ENCODE measurements at places on chromosomes 11 and 22.

DNA sequence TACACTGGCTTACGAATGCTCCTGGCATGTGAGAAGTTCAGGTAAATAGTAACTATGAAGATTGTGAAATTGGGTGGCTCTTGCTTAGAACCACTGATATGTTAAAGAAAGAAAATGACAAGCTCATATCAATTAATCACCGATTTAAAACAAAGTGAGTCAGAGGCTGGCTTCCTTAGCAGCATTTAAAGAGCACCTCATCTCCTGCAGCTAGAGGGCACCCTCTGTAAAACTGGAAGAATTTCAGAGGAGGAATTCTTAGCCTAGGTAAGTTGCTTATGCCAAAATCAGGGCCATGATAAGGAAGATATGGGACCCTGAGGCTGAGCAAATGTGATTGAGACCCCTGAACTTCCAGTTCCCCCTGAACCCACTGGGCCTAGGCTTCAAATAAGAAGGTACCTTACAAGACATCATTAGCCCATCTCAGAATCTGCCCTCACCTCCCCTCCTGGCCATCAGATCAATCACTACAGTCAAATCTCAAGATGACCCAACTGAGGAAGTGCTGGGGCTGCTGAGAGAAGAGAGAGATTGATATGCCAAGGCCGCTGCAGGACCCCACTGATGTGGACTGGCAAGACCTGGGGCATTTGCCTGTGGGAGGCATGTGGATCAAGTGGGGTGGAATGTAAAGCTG, 8.6 kb upstream of the CD3E start:
- DNase-seq, result no peak

- DNase-seq, result no peak
Measured at GRCh38 chr11:47108214-47108613, 68.5 kb downstream of the ARFGAP2 start.

- no peak for DNase-seq
Measured at GRCh38 chr22:30763815-30764673, 69.4 kb downstream of the OSBP2 start.

- no peak for DNase-seq
Measured at GRCh38 chr11:57338142-57338541, at the start of gene P2RX3. P2RX3 (plus strand) TSS chr11:57338352; CDS start chr11:57338551, 199 bp downstream.

DNA sequence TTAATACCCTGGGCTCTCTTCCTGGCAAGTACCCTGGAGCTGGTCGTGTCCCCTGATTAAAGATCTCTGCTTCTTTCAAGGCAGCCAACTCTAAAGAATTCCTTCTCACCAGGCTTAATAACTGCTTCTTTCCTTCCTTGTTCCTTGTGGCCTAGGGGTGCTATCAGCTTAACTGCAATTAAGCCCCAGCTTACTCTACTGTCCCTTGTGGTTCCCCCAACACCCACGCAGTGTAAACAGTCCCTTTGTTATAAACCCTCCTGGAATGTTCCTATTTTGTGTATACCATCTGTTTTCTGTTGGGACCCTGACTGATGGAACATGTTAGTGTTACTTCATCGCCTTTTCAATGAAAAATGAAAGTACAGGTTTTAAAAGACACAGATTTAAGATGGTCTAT, 126.4 kb upstream of the KIRREL3 start:
- DNase-seq, result no peak

DNA sequence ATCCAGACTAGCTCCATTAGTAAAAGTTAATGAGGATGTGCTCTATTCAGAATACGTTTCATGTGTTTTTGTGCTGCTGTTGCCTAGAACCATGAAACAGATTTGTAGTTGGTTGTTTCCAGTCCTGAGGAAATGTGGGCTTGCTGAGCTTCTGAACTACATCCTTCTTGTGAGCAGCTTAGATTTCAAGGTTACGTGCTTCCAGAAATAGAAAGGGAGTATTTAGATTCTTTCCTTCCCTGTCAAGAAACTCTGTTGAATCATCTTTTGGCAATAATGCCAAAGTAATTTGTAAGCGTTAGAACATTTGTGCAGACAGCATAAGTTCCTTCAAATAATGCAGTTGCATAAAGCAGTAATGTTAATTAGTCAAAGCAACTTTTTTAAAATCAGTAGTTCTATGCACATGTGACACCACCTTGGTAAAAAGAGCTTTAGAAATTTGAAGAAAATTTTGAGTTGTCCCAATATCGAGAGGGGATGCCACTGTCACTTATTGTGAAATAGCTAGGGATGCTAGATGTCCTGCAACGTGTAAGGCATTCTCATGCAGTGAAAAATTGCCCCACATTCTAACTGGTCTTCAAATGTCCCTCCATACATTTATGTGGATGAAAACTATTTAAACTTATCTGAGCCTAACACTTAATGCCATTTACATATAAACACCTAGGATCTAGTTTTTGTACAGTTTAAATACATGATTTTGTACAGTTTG, 169.6 kb downstream of the ETS1 start:
- no peak for DNase-seq

- no peak for DNase-seq
Measured at GRCh38 chr11:119323532-119324033, 6.7 kb upstream of the MCAM start.

GRCh38 chr11:110866081-110866480, 153.8 kb upstream of the ARHGAP20 start:
- DNase-seq, result no peak

DNA sequence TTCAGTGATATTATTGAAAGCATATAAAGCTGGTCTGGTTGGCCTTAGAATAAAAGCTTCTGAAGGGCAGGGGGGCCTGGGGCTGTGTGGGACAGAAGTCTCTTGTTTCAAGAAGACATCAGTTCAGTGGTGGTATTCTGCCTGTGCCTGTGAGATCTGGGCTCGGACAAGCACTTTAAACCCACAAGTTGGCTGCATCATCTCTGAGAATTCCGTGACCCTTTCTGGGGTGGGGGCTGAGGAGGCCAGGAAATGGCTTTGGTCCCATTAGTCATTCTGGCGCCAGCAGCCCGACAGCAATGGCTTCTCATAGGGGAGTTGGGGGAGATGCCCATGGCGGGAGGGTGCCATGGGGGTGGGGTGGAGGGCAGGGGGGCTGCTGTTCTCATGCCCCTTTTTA, 104.1 kb downstream of the PKNOX2 start:
- no peak for DNase-seq

- DNase-seq, result no peak
Measured at GRCh38 chr11:118224511-118225188, at the start of gene JAML. JAML (minus strand) TSS chr11:118225011; CDS start chr11:118214866, 10,145 bp downstream.

GRCh38 chr22:42895087-42895486, 38.0 kb upstream of the ARFGAP3 start:
- DNase-seq, result no peak

DNA sequence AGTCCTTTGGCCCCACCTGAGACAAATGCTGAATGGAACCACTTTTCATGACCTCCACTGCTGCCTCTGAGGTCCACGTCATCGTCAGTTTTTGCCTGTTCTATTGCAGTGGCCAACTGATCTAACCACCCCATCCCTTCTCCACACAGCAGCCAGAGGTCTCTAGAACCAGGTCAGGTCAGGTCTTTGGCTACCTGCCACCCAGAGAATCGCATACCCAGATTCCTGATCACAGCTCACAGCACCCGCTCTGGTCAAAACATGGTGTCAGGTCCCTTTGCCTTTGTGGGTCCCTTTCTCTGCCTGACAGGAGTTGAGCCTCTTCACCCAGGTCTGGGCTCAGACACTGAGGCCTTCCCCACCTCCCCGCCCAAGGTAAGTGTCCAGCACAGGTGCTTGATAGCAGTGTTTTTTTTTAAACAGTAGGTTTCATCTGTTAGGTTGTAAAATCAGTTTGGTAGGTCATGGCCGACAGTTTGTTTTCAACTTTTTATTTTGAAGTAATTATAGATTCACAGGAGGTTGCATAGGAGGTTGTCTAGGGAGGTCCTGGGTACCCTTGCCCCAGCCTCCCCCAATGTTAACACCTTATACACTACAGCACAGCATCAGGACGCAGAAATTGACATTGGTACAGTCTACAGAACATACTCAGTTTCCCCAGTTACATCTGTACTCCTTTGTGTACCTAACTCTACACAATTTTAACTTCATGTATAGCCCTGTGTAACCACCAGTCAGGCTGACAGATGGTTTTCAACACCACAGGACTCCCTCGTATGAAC, 6.9 kb downstream of the C22orf39 start:
- DNase-seq, result peak; percentile 65

DNA sequence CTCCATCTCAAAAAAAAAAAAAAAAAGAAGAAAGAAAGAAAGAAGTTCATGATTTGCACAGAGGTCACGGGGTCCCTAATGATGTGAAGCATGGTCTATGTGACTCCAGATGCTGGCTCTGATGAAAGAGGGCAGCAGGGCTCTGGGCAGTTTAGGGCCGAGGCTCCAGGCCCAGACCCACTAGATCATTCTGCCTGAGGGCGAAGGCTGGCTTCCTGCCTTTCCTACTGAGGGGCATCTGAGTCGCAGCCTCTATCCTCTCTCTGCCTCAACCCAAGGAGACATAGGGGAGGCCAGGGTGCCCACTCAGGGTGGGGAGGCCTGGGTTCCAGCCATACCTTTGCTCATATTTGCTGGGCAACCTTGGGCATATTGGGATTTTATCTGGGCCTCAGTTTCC, 4.8 kb downstream of the SLC35E4 start:
- DNase-seq, result no peak

- DNase-seq, result no peak
Measured at GRCh38 chr11:115132436-115133228, 371.6 kb downstream of the CADM1 start.

- DNase-seq, result peak; percentile 57
Measured at GRCh38 chr11:34030382-34030781, 21.1 kb upstream of the CAPRIN1 start.

DNA sequence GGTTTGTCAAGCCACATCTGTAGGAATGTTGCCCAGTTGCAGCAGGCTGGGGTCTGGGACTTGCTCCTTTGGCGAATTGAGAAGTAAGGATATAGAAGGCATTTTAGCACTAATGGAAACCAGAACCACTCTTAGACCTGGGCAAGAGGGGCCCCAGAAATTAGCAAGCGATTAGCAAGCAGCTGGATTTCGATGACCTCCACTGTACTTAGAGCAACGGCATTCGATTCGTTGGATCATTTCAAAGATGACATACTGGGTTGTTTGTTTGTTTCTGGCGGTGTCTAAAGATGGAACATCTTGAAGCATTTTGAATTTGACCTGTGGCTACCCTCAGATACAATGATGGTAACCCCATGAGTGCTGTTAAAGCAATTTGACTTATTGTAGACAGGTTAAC, 1.2 kb upstream of the CDPF1 start:
- DNase-seq, result no peak

- no peak for DNase-seq
Measured at GRCh38 chr22:48256041-48256739, 1493.7 kb downstream of the TBC1D22A start.

GRCh38 chr11:126790550-126791081, 210.0 kb downstream of the KIRREL3 start:
- no peak for DNase-seq

DNA sequence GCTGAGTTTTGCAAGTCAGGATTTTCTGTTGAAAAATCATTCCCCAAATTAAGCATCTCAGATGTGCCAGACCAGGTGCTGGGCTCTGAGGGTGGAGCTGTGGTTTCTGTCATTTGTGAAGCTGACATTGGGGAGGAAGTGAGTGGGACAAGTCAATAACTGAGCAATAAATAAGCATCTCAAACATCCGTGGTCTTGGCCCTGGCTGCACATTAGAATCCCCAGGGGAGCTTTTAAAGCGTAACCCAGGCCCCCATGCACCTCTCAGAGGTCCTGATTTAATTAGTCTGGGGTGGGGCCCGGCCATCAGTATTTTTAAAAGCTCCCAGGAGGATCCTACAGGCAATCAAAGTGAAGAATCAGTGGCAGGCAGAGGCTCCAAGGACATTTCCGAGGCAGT, 420.0 kb downstream of the MN1 start:
- no peak for DNase-seq

GRCh38 chr11:79423736-79424135, 17.1 kb downstream of the TENM4 start:
- no peak for DNase-seq

DNA sequence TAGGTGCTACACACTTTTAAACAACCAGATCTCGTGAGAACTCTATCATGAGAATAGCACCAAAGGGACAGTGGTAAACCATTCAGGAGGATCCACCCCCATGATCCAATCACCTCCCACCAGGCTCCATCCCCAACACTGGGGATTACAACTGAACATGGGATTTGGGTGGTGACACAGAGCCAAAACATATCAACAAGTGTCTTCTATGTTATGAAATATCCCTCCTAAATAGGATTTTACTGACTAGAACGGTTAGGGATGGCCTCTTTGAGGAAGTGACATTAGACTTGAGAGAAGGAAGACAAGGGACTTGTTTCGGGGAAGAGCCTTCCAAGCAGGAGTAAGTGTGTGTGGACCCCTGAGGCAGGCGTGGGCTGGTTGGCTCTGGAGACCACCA, 11.9 kb upstream of the MRPL11 start:
- no peak for DNase-seq

GRCh38 chr11:61404641-61405040, 12.3 kb downstream of the TMEM216 start:
- DNase-seq, result no peak

DNA sequence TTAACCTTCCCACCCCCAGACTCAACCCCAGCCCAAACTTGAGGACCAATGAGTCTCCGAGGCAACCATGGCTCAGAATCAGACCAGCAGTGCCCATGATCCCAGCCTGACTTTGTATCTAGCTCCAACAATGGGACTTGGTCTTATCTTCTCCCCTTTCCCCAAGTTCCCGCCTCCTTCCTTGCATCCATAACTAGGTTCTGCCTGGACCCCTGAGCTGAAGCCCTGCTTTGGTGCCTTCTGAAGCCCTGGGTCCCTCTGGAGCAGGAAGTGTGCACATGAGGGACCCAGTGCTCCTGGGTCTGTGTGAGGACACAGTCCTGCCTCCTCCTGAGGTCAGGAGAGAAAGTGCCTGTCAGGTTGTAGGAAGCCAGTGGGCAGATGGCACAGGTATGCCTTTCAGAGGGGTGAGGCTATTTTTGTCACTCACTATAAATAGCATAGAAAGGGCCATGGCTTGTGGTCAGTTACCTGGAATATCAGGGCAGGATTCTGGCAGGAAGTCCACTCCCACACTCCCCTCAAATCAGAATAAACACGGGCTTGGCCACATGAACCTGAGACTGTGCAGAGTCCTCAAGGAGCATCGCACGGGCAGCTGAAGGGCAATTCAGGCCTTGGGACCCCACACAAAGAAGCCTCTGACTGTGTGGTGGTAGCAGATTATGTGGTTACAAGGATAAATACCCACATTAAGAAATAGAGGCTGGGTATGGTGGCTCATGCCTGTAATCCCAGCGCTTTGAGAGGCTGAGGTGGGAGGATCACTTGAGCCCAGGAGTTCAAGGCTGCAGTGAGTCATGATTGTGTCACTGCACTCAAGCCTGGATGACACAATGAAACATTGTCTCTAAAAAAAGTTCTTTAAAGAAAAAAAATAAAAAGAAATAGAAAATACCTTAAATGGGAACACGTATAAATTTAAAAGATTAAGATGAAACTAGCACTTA, 27.4 kb downstream of the RCN1 start:
- DNase-seq, result no peak

- DNase-seq, result no peak
Measured at GRCh38 chr22:50035976-50036724, 21.9 kb downstream of the TTLL8 start.

- no peak for DNase-seq
Measured at GRCh38 chr11:80441821-80442220, 1001.0 kb upstream of the TENM4 start.

GRCh38 chr11:26734691-26735090, 12.8 kb upstream of the SLC5A12 start:
- DNase-seq, result no peak

GRCh38 chr11:128720522-128720985, 26.7 kb downstream of the FLI1 start:
- no peak for DNase-seq

All from lower leg skin (tissue), 4 donors.